ENCODE measurements at places on chromosomes 3 and 15. TPM values are rescaled to one million over a fixed set of nuclear protein-coding genes. Genes with fewer than 3 reads are reported as not detected.

DNA sequence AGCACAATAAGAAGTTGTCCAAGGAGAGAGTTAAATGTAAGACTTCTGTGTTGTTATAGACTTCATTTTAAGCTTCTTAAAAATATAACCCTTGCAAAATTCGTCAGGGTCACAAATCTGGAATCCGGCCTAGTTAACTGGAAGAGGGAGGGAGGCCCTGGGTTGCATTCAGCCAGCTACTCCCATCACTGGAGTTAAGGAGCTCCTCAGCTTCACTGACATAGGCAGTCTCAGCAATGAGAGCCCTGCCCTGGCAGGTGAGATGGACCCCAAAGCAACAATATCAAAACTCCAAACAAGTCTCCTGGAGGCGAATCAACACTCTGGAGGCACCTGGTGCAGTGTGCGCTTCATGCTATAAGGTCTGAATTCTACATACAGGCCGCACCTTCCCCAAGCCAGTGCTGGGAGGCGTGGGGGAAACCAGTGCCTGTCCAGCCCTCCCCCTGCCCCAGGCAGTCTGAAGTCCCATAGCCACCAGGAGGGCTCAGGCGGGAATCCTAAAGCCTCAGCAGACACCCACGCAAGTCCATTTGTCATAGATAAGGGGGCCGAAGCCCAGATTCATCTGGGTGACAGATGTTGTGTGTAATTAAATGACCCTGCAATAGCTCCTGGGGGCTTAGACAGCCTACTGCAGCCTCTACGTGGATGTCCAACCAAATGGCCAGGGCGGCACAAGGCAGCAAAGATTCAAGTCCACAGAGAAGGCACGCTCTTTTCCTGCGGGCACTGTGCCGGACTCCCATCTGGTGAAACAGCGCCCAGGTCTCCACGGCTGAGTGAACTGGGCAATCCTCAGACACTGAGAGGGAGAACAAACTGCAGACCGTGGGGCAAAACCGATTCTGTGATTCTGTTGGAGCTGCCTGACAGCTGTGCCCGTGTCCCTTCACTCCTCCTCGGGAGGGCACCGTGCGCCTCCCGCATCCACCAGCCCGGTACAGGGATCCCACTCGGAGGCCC, 64.9 kb downstream of the ATP10A start:
- DNase-seq = no peak

- no peak for DNase-seq
These were observed 128.7 kb downstream of the PDCD6IP start for GRCh38 chr3:33926998-33927605.

- DNase-seq = no peak
These were observed 11.9 kb downstream of the MCM2 start for GRCh38 chr3:127610105-127610504.

LRRC49 gene
- total RNA-seq = 0.26 TPM

GPR27 gene
- 0.09 TPM for total RNA-seq

SGO1 gene
- total RNA-seq = 0.66 TPM

GRCh38 chr15:81011593-81011992, 10.9 kb downstream of the TLNRD1 start:
- DNase-seq = no peak

VGLL3 gene
- 0.92 TPM for total RNA-seq

DNA sequence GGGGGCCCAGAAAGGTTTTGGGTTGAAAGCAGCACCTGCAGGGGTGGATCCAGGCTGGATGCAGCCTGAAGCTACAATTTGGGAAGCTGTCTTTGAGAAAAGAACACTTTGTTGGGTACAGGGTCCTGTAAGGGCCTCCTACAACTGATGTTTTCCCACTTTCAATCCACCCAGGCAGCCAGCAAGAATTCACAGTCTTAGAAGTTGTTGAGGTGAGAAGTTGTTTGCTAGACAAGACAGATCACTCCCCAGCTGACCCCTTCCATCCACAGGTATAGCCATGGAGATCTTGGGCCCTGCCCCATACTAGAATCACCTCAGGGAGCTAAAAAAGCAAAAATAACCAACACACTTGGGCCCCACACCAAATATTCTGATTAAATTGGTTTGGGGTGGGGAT, 10.3 kb upstream of the SMAD6 start:
- no peak for DNase-seq

- no peak for DNase-seq
These were observed 95.1 kb downstream of the DHX36 start for GRCh38 chr3:154229217-154229590.

GABRR3 gene
- 0.51 TPM for total RNA-seq

DNA sequence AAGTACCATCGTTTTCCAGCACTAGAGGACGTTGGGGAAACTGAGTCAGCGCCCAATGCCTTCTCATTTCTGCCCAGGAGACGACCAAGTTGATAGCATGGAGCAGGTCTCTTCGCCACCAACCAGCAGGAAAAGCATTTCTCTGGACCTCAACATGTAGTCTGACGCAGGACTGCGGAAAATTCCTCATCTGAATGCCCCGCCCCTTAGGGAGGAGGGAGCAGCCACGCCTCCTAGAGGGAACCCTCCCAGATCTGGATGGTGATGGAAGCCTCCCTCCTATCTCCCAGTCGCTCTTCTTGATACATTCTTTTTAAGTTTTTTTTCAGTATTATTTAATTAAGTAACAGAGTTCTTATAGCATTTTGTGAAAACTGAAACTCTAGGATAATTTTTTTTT, 17.4 kb upstream of the MINDY4B start:
- DNase-seq = no peak

- no peak for DNase-seq
These were observed 38.6 kb downstream of the ADAMTS9 start for GRCh38 chr3:64648927-64649906.

DNA sequence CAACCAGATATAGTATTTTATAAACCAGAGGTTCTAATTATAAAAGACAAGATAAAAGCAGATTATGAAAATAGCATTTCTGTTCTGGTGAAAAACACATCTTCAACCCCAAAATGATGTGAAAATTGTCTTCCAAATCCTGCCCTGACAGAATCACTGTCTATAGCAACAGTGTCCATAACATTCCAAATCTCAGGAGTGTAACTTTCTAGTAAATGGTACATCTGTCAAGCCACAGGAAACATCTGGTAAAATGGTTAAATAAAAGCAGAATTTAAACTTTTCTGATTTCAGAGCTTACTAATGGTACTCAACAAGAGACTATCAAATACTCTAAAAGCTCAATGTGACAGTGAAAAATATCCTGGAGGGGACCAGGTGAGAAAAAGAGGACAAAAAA, 60.5 kb downstream of the VGLL4 start:
- no peak for DNase-seq

DNA sequence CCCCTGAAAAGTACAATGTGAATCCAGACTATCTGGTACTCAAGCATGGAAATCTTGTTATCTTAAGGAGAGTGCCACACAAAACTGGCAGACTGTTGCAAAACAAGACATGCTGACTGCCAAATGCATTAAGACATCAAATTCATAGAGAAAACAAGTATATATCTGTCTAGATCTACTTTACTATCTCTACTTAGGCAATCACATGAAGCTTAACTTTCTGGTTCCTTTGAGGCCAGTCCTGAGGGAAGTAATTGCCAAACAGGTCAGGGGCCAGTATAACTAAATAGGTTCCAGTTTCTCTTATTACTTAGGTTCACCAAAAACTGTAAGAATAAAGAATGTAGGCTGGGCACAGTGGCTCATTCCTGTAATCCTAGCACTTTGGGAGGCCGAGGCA, 15.9 kb upstream of the SLC4A7 start:
- DNase-seq = no peak

Measured in right lobe of liver (tissue), 6 donors.